Activated effector memory CD4-positive, alpha-beta T cell treated with anti-CD3 and anti-CD28 coated beads, Interleukin-2, amount 50 U/mL, for 16 hours (primary cell): ENCODE measurements at places on chromosomes 16 and 17.
A peak's percentile ranks its signal among the peaks of the same experiment; 100 is the strongest.

DNA sequence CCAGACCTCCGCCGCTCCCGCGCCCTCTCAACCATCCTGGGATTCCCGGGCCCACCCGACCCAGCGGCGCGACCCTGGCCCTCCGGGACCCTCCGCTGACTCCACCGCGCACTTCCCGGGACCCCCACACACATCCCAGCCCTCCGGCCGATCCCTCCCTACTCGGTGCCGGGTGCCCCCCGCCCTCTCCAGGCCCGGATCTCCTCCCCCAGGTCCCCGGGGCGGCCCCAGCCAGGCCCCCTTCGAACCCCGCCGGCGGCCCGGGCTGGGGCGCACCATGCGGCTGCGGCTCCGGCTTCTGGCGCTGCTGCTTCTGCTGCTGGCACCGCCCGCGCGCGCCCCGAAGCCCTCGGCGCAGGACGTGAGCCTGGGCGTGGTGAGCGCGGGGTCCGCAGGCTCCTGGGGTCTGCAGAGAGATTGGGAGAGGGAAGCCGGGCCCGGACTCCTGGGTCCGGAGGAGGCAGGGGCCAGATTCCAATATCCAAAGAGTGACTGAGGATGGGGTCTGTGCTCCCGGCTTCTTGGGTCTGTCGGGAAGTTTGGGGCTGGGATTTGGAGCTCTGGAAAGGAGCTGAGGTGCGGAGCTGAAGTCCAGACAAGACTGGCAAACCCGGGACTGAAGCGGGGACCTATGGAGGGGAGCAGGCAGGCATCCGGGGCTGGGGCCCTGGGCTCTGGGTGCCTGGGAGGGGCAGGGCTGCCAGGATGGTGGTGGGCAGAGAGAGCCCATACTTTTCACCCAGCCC lies 453 bp downstream of the MMP25 start:
- no peak for DNase-seq

GRCh38 chr17:70100983-70101382 lies 26.0 kb downstream of the KCNJ16 start:
- DNase-seq: no peak

- DNase-seq: peak; percentile 93
Observed at GRCh38 chr16:2009791-2010510, at the start of gene ZNF598. ZNF598 (minus strand) TSS chr16:2009821.

- no peak for DNase-seq
Observed at GRCh38 chr17:71115669-71115972, 946.3 kb downstream of the KCNJ2 start.
